NCI-H446 (cell line): ENCODE measurements at places on chromosomes 12 and 14.

GRCh38 chr12:1527789-1528188 lies 66.6 kb downstream of the FBXL14 start:
- DNase-seq: no peak

DNA sequence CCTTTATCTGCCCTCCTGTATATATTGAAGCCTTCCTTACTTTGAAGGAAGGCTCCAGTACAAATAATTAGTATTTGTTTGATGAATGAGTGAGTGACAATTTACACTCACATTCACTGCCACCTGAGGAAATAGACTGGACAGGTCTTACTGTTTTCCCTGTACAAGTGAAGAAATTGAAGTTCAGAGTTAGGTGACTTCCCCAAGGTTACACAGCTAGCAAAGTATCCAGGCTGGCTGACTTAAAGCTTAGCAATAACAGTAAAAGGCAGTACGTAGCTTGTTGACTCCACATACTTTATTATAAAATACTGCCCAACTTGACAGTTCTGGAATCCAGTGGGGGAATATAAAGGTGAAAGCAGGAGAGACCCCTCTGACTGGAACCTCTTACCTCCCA lies 2.6 kb upstream of the KRT18 start:
- no peak for DNase-seq

- no peak for DNase-seq
Measured at GRCh38 chr14:104348741-104349140, 210.4 kb downstream of the KIF26A start.

DNA sequence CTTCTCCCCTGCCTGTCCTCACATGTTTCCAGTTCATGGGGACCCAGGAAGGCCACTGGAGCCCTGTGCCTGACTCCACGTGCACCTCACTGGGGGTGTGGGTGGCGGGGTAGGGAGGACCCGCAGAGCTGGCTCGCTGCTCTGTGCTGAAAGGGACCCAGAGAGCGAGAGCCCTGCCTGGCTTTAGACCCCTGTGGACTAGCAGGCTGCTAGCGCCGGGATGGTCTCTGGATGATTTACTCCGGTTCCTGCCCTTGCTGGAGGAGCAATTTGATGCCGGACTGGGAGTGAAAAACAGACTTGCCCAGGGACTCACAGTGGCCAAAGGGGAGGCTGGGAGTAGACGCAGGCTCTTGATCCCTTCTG lies 49.0 kb downstream of the NTF3 start:
- DNase-seq: no peak

- DNase-seq: no peak
Measured at GRCh38 chr12:132719141-132719953, 8.7 kb downstream of the PGAM5 start.

DNA sequence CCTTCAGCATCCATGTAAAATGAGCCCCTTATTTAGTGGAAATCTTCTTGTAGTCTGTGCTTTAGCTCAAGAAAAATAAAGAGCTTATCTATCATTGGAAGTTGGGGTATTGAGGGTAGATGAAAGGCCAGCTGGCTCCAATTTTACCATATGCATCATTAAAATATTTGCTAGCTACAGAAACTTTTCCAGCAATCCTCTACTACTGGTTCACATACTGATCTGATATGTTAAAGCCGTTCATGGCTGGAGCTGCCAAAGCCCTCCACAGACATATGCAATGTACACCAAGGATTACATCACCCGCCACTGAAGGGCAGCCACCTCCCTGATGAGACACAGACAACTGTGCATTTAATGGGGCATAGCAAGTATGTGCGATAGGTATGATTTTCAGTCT lies 1205.3 kb downstream of the GALC start:
- DNase-seq: peak; percentile 36

- no peak for DNase-seq
Measured at GRCh38 chr14:100554696-100555320, 32.4 kb downstream of the BEGAIN start.

DNA sequence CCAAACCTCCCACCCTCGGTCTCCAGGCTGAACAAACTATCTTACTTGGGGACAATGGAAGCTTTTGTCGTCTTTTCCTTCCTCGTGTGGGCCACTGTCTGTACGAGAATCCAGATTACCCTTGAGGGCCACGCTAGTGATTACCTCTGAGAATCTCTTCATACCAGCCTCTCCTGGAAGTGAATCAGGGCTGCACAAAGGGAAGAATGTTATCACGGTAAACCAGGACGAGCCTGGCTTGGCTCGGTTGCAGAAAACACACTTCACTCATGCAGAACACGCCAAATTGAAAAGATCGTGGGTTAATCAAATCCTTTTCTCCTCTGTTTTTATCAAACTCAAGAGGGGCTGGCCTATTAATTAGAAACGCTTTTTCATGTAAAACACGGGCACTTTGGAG lies 51.6 kb upstream of the MYL2 start:
- DNase-seq: no peak

DNA sequence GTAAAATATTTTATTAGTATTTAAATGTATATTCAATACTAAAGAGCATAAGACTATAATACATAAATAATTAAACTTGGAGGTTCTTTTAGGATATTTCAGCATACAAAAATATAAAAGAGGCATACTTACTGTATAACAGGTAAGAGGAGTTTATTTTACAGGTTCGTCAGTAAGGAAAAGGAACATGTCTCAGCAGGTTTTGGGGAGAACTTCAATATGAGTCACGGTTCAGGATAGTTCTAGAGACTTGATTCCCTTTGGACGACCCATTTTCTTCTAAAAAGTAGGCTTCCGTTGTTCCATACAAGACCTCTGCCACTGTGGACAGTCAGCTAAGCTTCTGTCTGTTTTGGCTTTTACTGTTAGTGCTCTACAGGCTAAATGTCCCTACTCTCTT lies 181.1 kb downstream of the ALX1 start:
- no peak for DNase-seq

- no peak for DNase-seq
Measured at GRCh38 chr12:109588461-109589239, 15.1 kb downstream of the MVK start.

- DNase-seq: no peak
Measured at GRCh38 chr14:92520102-92521057, 6.8 kb downstream of the RIN3 start.

DNA sequence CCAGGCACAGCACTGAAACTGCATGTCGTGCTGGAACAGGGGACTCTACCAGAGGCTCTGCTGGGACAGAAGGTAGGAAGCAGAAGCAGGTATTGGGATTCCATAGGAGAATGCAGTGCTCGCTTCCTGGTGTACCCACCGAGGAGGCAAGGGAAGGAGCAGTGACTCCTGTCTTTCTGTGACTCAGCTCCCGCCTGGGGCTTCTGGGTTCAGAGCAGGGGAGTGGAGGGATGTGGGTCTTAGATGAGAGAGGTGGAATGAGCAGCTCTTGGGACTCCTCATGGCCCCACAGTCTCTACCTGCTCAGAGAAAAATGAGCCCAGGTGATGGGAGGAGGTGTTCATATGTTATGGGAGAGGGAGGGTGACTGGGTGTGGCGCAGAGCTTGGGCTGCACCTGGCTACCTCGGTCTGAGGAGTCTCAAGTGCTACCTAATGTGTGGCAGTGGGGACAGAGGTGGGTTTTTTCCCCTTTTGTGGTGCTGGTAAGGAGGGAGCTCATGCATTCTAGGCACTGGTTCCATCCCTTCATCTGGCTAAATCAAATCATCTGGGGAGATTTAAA lies 26.3 kb downstream of the WNT5B start:
- no peak for DNase-seq

DNA sequence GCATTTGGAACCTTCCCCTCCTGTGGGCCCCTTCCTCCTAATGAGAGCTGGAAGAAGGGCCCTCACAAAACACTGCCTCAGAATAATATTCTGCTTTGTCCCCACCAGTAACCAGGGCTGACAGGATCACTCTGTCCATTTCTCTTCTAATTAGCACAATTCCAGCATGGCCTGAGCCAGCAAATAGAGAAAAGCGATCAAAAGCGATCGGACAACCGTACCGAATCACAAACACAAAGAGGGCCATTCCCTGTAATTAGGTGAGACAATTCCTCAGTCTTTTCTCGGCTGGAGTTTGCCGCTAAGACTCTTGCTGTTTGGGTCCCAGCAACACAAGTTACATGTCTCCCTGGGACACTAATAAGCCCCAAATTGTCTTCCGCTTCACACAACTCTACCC lies 35.6 kb upstream of the VSX2 start:
- no peak for DNase-seq

- no peak for DNase-seq
Measured at GRCh38 chr14:51653775-51654532, 2.2 kb downstream of the FRMD6 start.

DNA sequence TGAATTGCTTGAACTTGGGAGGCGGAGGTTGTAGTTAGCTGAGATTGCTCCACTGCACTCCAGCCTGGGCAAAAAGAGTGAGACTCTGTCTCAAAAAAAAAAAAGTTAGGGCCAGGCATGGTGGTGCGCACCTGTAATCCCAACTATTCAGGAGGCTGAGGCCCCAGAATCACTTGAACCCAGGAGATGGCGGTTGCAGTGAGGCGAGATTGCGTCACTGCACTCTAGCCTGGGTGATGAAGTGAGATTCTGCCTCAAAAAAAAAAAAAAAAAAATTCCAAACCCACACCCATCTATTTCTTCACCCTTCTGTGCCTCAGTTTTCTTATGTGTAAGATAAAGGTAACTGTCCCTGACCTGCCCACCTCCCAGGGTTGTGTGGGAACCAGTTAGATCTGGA lies 11.0 kb upstream of the MLXIP start:
- DNase-seq: no peak

- no peak for DNase-seq
Measured at GRCh38 chr12:47267571-47267970, 187.8 kb upstream of the AMIGO2 start.

- DNase-seq: no peak
Measured at GRCh38 chr12:49549735-49550692, 11.2 kb downstream of the KCNH3 start.

DNA sequence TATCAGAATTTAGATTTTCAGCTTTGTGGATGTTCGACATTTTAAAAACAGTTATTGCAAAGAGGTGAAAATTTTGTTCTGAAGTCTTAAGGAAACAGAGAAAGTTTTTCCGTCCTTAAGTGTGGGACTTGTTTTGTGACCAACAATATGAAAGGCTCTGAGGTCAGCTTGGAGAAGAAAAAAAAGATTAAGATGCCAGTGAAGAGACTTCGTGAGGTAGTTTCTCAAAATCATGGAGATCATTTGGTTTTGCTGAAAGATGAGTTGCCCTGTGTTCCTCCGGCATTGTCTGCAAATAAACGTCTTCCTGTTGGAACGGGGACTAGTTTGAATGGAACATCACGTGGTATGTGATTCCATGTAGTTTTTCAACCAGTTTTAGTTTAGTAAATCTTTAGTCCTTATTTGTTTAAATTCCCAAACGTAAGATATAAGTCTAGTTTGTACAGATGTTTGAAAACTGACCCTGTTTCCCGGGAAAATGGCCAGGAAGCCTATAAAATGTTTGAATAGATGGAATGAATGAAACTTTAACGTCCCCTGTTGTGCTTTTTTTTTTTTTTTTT lies 682 bp downstream of the KIAA0586 start:
- peak; percentile 43 for DNase-seq

- no peak for DNase-seq
Measured at GRCh38 chr12:49897276-49897675, 6.4 kb downstream of the FAIM2 start.

DNA sequence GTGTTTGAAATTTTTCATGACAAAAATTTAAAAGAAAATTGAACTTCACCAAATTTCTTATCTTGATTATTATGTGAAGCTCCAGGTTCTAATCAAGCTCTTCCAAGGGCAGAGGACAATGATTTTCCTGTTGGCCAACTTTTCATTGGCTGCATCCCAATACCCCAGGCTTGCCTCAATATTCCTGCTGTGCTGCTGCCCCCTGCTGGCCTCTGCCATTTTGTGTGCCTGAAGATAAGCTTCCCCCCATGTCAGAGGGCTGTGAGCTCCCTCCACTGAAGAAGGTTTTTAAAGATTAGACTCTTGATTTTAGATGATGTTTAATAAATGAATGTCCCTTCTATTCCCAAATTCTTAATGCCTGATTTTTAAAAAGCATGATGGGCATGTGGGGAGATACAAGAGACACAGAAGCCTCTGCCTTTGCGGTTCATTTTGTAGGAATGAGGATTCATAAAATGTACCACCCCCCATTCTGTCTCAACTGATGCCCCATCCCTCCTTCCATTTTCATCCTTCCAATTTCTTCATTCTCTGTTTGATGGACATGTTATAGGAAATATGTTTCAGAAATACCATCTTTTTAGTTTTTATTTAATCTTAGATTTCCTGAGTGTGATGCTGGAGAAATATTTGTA lies 76.7 kb upstream of the RGS6 start:
- DNase-seq: peak; percentile 92

- no peak for DNase-seq
Measured at GRCh38 chr12:41917938-41918341, 226.7 kb downstream of the GXYLT1 start.

DNA sequence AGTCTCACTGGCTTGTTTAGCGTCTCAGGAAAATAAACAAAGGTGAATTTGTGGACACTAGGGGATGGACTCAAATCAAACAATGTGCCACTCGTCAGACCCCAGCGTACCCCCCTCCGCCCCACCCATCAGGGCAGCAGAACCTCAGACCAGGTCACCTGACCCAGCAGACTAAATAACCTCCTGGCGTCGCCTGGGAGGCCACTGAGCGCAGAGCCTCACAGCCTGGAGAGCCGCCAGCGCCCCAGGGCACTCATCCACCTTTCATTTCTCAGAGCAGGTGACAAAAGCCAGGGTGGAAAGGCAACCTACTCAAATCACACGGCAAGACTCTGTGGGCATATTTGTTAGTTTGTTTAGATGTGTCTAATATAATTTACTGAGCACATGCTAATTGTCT lies 100.9 kb downstream of the DICER1 start:
- no peak for DNase-seq

DNA sequence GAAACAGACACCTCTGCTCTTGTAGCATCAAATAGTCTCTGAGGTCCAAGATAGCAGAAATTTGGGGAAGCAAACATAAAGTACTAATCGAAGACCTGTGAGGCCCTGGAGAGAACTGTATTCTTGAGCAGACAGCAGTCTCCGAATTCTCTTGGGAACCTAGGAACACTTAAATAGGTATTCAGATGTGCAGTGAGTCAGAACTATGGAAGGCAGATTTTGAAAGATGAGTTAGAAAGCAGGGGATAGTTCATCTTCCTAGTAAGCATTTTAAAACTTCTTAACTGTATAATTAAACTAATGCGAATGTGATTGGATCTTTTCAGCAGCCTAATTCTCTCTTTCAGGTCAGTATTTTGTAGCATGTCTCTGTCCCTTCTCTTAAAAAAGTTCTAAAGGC lies 30.6 kb downstream of the NAA30 start:
- DNase-seq: no peak
